ENCODE measurements at places on chromosomes 16 and 17.

GRCh38 chr16:64773184-64773583 lies 348.7 kb downstream of the CDH11 start:
- no peak for DNase-seq

DNA sequence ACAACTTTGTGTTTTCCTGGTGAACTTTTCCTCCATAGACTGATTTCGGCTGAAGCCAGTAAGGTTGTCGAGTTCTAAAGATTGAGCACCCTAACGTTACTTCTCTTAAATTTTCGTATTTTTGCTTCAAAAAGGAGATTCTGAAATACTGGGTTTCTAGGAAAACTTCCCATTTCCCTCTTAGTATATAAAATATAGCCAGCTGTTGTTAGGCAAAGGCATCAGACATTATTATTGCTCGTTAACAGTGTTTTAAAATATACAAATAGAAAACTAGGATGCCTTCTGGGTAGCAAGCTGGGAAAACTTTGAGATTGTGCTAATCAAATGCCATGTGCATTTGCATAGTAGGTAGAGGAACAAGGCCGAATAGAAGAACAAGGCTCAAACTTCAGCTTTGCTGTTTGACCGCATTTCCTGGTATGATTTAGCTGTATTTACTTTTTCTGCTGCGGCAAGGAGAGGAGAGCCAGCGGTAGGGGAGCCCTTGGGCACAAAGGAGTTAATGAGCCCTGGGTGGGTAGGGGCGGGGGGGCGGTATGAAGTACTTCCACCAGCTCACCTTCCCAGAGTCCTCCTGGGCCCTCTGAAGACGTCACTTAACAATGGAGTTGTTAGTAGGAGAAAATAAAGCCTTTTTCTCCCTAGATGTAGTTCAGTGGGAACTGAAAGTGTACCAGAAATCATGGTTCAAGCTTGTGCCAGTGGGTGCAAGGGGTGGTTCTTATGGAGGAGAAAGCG lies 151.9 kb downstream of the MSI2 start:
- no peak for DNase-seq

GRCh38 chr16:50502616-50503011 lies 45.6 kb upstream of the NKD1 start:
- DNase-seq, result no peak

DNA sequence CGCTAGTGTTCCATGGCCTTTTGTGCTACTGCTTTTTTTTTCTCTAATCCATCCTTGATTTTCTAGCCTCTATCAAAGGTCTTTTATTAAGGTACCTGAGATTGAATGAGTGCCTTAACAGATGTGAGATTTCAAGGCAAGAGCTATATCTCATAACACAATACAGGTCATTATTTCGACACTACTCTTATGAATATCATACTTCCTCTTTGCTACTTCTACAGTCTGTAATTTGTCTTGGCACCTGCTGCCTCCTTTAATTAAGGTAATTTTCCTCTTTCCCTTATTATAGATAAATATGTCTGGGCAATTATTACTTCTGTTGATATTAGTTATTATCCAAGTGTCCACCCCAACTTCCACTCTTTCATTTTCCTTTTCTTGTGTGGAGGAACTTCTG lies 5.3 kb downstream of the KRT28 start:
- DNase-seq, result no peak

- DNase-seq, result no peak
These were observed 19.5 kb downstream of the COTL1 start for GRCh38 chr16:84598360-84598759.

- DNase-seq, result no peak
These were observed 47.4 kb downstream of the PLXDC1 start for GRCh38 chr17:39104046-39104445.

DNA sequence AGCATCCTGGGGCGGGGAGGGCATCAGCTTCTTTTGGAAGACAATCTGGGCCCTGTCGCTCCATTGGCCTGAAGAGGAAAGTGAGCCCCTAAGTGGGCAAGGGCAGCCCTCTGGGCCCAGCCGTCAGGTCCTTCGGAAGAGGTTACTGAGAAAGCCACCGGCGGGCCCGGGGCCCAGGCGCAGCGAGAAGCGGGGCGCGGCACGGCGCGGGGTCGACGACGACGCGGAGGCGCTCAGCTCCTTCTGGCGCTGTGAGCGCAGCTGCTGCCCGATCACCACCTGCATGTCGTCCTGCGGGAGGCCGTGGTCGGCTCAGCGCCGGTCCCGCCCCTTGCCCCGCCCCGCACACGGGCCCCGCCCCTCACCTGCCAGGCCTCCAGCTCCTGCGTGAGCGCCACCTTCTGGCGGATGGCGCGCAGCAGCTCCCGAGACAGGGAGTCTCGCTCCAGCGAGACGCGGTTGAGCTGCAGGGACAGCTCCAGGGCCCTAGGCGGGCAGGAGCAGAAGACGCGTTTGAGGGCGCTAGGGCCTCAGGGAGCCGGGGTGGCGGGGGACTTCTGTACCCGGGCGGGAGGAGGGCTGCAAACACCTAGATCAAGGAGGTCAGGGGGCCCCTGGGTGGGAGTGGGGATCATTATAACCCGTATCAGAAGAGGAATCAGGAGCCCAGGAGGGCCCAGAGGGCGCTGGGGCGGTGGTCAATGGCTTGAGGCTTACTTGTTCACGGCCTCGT lies 4.3 kb downstream of the THOC6 start:
- DNase-seq, result peak; percentile 91

GRCh38 chr16:2043667-2044451 lies 3.8 kb downstream of the NTHL1 start:
- no peak for DNase-seq

GRCh38 chr16:56460101-56460500 lies 8.7 kb downstream of the OGFOD1 start:
- no peak for DNase-seq

DNA sequence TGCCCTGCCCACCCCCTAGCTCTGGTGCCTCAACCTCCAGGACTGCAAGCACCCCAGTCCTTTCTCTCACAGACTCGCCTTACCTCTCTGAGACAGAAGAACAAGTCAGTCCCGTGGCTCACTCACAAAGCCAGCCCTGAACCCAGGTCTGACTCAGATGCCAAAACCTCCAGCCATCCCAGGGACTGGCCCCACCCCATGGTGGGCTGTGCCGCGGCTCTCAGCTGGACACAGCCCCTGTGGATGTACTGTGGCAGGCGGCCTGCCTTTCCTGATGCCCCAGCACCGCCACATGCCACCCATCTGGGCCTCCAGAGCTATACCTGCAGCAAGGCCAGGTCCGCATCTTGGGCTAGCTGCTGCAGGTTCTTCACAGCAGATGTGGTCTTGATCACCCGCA lies 19.8 kb downstream of the MPG start:
- DNase-seq, result no peak

GRCh38 chr16:81553814-81554675 lies 109.4 kb downstream of the CMIP start:
- no peak for DNase-seq

- no peak for DNase-seq
These were observed 4.4 kb upstream of the KRT37 start for GRCh38 chr17:41428591-41429291.
